Left forelimb (tissue), 1 donor: ENCODE measurements at places on chromosomes 16 and 17.
A peak's percentile ranks its signal among the peaks of the same experiment; 100 is the strongest.

GRCh38 chr17:11094331-11094730 lies 146.7 kb upstream of the SHISA6 start:
- DNase-seq, result no peak

DNA sequence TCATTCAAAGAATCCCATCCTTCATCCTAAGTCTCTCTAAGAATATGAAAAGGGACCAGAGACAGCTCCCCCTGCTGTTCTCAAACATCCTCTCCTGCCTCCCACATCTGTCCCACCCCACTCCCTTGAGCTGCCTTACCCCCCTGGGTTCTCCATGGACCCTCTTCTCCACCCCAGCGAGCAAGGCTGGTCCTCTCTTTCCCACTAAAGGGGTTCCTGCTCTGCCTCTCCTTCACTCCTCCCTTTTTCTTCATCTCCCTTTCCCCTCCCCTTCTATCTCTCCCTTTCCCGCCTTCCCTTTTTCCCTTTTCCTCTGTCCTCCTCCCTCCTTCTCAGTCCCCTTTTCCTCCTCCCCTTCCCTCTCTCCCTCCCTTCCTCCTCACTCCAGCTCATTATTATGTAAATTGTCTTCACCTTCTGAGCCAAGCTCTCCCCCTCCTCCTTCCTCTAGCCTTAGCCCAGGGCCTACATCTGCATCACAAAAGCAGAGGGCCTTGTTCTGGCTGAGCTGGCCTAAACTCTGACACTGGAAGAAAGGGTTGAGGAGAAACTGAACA lies 90.0 kb downstream of the GNAO1 start:
- DNase-seq, result no peak

GRCh38 chr17:2724784-2725164 lies 13.2 kb upstream of the CLUH start:
- DNase-seq, result no peak

GRCh38 chr16:63298993-63299392 lies 1262.8 kb upstream of the CDH8 start:
- no peak for DNase-seq

GRCh38 chr16:105521-105920 lies 27.5 kb downstream of the MPG start:
- DNase-seq, result no peak

DNA sequence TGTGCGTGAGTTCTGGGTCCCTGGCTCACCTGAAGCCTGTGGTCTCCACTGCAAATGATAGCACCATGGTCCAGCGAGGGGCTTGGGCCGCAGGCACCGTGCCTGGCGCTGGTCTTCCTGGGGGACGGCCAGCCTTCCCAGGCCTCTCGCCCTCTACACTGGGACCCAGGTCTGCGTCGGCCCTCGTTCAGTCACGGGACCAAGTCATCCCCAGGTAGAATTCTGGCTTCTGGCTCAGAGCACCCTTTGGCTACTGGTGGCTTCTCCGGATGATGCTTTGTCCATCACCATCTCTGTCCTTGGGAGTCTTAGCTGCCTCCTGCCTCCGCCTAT lies 20.4 kb downstream of the CRAMP1 start:
- no peak for DNase-seq

DNA sequence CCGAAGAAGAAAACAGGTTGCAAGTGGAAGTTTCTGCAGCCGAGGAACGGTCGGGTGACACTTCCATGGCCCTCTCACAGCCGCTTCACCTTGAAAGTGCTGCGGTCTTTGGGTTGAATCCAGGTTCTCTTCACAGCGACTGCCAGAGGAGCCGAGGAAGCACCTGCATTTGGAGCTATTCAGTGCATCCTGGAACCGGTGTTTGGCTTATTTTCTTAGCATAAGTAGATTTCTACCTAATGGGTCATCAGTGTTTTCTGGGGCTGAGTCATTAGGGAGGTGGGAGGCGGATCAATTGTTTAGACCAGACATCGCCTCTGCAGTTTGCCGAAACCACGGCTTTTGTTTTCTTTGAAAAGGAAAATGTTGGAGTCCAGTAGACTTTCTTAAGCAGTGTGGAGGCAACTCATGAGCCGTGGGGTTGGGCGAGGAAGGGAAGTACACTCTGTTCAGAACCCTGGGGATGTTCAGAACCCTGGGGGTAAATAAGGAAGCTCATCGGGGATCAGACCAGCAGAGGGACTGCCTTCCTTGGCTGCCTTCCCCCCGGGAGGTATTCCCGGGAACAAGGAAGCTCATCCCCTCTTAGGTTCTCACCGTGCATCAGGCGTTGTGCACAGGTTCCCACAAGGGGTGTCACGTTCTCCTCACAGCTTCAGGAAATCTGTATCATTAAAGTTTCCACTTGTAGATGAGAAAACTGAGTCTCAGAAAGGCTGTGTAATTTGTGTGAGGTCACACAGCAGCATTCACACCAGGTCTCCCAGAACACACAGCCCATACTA lies 361.5 kb downstream of the SNX29 start:
- DNase-seq, result no peak

- DNase-seq, result no peak
These were observed 196.8 kb downstream of the TOX3 start for GRCh38 chr16:52350031-52350642.

GRCh38 chr16:27453494-27453825 lies 51.5 kb downstream of the IL21R start:
- no peak for DNase-seq

- no peak for DNase-seq
These were observed 19.7 kb downstream of the CDH13 start for GRCh38 chr16:82646504-82646903.

- DNase-seq, result no peak
These were observed 17.1 kb downstream of the ZNF768 start for GRCh38 chr16:30509081-30509765.

DNA sequence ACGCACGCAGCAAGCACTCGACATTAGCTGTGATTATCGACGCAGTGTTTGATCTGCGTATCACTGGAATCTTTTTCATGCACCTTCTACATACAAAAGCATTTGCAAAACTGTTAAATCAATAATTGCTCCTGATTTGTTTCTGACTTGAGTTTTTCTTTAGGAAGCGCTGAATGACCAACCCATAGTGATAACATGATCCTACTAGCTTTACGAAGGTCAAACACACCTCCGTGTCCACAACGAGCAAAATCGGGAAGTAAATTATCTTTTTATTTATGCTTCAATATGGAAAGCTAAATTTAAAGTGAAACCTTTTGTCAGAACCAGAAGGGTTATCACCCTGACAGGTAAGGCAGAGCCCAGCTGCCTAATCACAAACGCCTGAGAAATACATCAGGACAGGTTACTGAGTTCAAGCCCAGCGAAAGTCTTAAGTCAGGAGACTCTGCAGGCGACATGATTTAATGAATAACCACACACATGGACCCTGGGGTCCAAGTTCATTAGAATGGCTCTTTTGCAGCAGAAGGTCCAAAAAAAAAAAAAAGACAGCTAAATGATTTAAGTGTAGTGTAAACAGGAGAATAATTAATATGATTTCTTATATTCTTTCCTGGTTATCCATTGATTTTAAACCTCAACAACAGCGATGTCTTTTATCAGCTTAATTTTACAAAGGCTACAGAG lies 104.2 kb downstream of the ADCY9 start:
- DNase-seq, result no peak

DNA sequence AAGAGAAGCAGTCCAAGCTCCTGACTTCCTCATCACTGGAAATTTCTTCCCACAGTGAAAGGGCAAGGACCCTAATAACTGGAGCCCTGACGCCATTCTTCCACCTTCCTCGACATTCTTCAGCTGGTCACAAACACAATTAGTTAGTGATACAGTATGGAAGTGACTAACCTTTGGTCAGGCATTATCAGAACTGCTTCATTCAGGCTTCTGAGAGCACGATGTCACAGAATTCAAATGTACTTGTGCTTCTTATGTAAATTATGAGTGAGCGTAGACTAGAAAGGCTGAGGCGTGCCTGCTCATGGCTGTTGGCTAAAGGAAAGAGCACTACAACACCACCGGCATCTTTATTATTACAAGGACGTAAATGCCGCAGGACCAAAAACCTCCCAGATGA lies 302.9 kb upstream of the AXIN2 start:
- no peak for DNase-seq

GRCh38 chr17:74807441-74807840 lies 31.3 kb upstream of the NAT9 start:
- no peak for DNase-seq

DNA sequence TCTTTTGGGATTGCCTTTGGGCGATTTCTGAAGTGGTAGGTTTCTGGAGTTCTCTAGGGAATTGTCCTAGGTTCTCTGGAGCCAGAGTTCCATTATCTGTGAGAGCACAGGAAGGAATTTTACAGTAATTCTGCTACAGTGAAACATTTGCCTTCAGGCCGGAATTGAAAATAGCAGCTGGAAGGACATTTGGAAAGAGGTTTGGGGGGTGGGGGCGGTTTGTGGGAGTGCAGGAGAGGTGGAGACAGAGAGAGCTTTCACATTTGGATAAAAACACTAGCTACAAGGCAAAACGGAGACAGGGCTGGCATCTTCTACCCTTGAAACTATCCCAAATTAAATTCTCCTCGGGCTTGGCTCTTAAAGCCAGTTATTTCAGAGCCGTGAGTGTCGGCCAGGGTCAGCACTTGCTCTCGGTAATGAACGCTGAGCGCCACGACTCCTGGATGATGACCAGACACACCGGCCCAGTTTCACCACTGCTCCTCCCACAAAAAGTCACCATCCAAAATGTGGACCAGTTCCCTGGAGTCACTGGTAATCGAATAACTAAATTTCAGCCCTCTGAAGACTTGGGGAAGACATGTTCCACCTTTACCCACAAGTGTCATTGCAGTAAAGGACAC lies 67.7 kb upstream of the TANC2 start:
- peak; percentile 73 for DNase-seq

GRCh38 chr17:21400816-21401593 lies 24.8 kb downstream of the KCNJ12 start:
- DNase-seq, result no peak

GRCh38 chr16:83925957-83926725 lies 26.9 kb upstream of the OSGIN1 start:
- no peak for DNase-seq

DNA sequence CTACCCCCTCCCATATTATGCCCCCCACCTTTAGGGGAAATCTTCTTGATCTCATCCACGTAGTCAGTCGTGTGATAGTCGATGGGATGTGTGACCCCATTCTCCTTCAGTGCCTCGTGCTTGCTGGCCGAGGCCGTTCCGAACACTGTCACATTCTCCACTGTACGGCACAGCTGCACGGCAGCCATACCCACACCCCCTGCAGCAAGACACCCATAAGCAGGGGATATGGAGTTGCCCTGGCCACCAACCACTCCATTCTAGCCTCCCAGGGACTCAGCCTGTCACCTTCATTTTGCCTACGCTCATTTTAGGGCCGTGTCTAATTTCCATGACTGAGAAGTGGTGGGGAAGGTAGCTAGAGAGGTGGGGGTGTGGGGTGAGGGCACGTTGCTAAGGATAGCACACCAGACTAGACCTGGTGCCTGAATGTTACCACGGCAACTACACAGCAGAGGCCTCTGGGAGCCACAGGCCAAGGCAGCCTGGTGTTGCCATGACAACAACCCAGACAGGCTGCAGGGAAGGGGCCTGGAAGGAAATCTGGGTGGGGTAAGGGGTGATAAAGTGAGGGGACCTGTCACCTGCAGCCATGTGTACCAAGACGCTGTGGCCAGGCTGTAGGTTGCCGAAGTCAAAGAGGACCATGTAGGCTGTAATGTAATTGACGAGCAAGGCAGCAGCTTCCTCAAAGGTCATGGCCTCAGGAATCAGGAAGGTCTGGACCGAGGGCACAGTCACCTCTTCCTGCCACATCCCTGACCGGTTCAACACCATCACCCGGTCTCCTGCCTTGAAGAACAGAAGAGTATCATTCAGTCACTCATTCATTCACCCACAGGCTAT lies 4.0 kb downstream of the VAT1 start:
- DNase-seq, result no peak
